ENCODE measurements at places on chromosomes 3 and 15.

GRCh38 chr3:156620901-156621300, 53.5 kb upstream of the TIPARP start:
- no peak for DNase-seq

DNA sequence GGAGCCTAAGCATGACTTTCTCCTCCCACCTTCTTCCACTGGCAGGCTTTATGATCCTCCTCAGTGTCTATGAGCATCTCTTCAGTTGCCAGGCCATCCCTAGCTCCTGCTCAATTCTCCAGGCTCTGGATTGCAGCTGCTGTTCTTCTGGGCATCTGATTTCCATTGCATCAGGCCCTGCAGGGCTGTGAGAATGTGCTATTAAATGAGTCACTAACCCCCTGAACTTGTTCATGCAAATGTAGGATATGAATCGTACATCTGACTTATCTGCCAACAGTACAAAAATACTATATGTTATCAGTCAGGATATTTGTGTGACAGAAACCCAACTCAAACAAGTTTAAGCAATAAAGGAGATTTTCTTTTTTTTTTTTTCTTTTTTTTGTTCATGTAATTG, 11.9 kb downstream of the GPR176 start:
- DNase-seq: peak; percentile 85

DNA sequence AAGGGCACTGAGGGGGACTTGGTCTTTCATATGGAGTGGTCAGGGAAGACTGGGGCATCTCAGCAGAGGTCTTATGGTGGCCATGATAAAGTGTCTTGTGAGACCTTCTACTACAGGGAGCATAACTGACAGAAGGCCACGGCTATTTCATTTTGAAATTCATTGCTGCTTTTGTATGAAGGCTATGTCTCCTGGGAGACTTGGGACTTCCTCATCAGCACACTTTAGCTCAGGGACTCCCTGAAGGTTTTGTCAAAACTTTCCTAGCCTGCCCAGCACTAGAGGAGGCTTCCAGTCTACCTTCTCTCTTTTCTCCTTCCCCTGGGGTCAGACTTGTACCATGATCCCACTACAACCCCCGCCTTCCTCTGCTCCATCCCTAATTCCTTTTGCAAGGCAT, 77.2 kb upstream of the RASGRF1 start:
- DNase-seq: no peak

- peak; percentile 9 for DNase-seq
These were observed 500.4 kb downstream of the SHQ1 start for GRCh38 chr3:72347819-72348319.

DNA sequence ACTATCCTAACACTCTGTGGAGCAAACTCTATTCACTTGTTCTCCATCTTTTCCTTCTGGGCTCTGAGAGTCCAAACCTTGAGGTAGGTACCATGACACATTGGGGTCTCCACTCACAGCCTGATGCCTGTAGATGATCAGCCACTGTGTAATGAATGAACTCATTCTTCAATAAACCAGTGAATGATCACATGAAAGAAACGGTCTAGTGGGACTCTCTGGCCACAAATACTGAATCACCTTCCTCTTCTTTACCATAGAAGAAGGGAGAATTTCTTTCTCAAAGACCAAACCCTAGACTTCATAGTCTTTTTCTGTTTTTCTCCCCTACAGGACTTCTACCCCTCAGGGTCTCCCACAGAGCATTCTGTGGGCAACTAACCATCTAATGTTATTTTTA, 20.5 kb upstream of the ABHD2 start:
- DNase-seq: no peak

Data from dermis microvascular lymphatic vessel endothelial cell (primary cell).